Activated naive CD4-positive, alpha-beta T cell treated with anti-CD3 and anti-CD28 coated beads for 36 hours (primary cell): ENCODE measurements at places on chromosomes 5 and 9. TPM values are rescaled to one million over a fixed set of nuclear protein-coding genes. Genes with fewer than 3 reads are reported as not detected.
A peak's percentile ranks its signal among the peaks of the same experiment; 100 is the strongest.

DNA sequence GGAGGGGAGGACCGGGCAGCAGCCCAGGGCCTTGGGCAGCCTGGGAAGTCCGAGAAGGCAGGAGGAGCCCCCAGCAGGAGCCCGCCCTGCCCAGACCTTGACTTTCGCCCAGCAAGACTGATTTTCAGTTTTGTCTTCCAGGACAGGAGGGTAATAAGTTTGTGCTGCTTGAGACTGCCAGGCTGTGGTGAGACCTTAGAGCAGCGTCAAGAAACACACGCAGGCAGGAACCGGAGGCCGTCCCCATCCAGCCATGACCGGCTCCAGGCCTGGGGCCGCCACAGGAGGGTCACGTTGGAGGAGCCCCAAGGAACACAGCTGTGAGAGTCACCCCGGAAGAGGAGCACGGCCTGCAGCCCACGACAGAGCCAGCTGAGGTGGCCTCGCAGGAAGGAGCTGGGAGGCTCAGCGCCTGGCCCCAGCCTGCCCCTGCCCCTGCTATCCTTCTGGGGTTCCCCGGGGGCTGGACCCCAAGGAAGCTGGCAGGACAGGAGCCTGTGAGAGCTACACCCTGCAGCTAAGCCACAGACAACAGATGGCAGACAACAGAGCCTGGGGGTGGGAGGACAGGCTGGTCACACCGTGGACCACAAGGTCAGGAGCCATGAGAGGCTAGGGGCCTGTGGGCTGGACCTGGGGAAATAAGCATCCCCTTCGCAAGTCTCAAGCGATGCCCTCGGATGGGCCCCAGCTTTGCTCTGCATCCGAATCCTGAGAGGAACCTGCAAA is 126.0 kb upstream of the FAM120A start:
- H3K27me3 ChIP-seq: no peaks in the 10 kb centered on the region
- DNase-seq: no peak
- no peak overlapping the region for H3K27ac ChIP-seq
- H3K4me1 ChIP-seq: no peaks in the 10 kb centered on the region
- no peak overlapping the region for H3K4me3 ChIP-seq

DNA sequence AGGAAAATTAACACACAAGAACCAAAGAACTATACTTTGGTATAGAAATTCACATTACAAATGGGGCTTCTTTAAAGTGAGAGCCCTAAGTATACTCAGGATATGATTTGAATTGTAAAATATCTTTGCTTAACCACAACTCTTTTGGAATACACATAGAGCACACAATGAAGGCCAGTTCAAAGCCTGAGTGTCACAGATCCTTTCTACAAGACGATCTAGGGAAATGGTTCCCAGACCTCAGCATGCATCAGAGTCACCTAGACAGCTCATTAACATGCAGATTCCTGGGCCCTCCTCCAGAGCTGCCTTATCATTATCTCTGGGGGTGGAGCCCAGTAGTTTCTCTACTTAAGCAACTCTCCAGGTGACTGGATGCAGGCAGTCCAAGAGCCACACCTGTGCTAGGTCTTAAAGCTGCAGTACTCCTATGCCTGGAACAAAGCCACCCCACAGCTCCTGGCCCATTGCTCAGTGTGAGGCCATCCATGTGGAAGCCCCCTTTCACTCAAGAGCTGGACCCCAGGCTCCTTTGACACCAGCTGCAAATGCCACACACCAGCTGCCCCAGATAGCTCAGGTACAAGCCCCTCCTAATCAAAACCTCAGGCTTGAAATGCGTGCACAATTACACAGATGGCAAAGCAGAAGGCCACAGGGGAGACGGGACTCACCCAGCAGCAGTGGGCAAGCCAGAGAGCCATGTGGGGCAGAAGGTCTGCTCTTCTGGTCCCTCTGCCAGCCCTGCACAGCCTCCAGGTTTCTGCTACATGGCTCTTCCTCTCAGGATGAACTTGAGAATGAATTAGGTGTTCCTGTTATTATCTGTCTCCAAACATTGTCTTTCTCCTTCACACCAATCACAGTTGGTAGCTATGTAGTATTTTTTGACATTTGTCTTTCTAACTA is 106.1 kb downstream of the SH3TC2 start:
- no peak for DNase-seq
- no peaks in the 10 kb centered on the region for H3K36me3 ChIP-seq
- H3K27me3 ChIP-seq: no peaks in the 10 kb centered on the region
- no peaks in the 10 kb centered on the region for H3K4me1 ChIP-seq
- H3K27ac ChIP-seq: no peak overlapping the region

DNA sequence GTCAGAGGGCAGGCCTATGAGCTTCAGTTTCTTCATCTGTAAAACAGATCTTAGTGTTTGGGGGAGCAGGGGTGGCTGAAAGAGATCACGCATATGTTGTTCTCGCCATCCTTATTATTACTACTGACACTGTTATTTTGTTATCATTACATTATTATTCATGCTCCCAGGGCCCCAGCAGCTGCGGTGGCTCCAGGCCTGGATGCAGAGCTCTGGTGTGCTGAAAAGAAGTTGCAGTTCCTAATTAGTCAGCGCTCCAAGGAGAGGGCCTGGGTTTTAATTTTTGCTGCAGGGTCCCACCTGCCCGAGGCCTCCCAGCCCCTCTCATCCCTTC is 19.5 kb downstream of the CXXC5 start:
- H3K27ac ChIP-seq: no peak overlapping the region
- peaks cover 12% of the 10 kb centered on the region for H3K27me3 ChIP-seq
- DNase-seq: no peak
- H3K4me3 ChIP-seq: no peak overlapping the region
- H3K4me1 ChIP-seq: peaks cover 28% of the 10 kb centered on the region
- H3K36me3 ChIP-seq: no peaks in the 10 kb centered on the region

- peak; percentile 19 for DNase-seq
- no peaks in the 10 kb centered on the region for H3K27me3 ChIP-seq
- no peak overlapping the region for H3K27ac ChIP-seq
- H3K36me3 ChIP-seq: peaks cover 3% of the 10 kb centered on the region
These were observed 163.9 kb upstream of the DMRT1 start for GRCh38 chr9:677461-678097.

- H3K36me3 ChIP-seq: peaks cover 1% of the 10 kb centered on the region
- H3K27ac ChIP-seq: no peak overlapping the region
- peaks cover 2% of the 10 kb centered on the region for H3K4me1 ChIP-seq
- DNase-seq: no peak
These were observed 59.4 kb upstream of the GNA14 start for GRCh38 chr9:77707383-77708063.

DNA sequence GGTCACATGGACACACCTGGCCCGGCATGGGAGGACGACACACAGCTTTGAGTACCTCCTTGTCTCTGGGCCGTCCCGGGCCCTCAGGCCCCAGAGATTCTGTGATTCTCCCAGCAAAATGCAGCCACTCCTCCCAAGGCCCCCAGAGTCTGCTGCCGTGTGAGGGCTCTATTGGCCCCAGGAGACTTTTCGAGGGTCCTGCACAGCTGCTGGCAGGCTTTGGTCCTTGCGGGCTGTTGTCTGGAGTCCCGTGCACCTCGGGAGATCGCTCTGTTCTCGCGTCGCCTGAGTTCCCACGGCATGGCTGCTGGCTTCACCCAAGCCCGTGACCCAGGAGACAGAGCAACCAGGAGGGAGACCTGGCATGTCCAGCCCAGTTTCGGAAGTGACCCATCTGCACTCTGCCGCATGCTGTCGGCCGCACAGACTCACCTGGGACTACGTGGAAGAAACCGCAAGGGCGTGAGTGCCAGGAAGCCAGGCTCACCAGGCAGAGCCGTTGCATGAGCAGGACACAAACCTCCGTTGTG is 46.8 kb upstream of the NKD2 start:
- H3K27ac ChIP-seq: no peak overlapping the region
- H3K4me3 ChIP-seq: no peak overlapping the region
- peaks cover 29% of the 10 kb centered on the region for H3K4me1 ChIP-seq
- peaks cover 21% of the 10 kb centered on the region for H3K27me3 ChIP-seq
- no peaks in the 10 kb centered on the region for H3K36me3 ChIP-seq
- DNase-seq: no peak

DNA sequence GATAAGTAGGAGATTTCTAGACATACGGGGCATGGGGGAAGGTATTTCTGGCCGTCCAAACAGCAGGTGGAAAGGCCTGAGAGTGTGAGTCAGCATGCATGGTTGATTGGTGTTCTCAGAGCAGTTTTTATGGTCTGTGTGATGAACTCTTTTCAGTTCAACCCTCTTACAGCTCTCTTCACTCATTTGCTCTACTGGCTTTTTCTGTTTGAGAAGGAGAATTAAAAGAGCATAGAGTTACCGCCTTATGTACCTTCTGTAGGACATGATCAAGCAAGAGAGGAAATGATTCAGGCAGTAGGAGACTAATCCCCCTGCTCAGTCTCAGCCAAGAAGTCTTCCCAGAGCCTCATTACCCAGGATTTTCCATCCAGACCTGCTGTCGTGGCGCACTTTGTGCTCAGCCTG is 92.4 kb downstream of the PRDM6 start:
- H3K27me3 ChIP-seq: peaks cover 16% of the 10 kb centered on the region
- H3K27ac ChIP-seq: no peak overlapping the region
- no peak overlapping the region for H3K4me3 ChIP-seq
- no peaks in the 10 kb centered on the region for H3K36me3 ChIP-seq
- DNase-seq: no peak
- no peaks in the 10 kb centered on the region for H3K4me1 ChIP-seq

- no peaks in the 10 kb centered on the region for H3K36me3 ChIP-seq
- no peak for DNase-seq
- H3K4me3 ChIP-seq: no peak overlapping the region
- H3K27ac ChIP-seq: no peak overlapping the region
These were observed 2.7 kb downstream of the CDC14B start for GRCh38 chr9:96616817-96617438.

The PPP3R2 gene
- not detected for total RNA-seq
